ENCODE measurements at places on chromosomes 3 and 15. TPM values are rescaled to one million over a fixed set of nuclear protein-coding genes. Genes with fewer than 3 reads are reported as not detected.

The IL16 gene
- polyA plus RNA-seq = 5.2 TPM

The PSTPIP1 gene
- 1.0 TPM for polyA plus RNA-seq

The ERICH6 gene
- polyA plus RNA-seq = 0.78 TPM

The SMCO1 gene
- polyA plus RNA-seq = not detected

The CLDN18 gene
- 1.0 TPM for polyA plus RNA-seq

The PLSCR2 gene
- 1.7 TPM for polyA plus RNA-seq

The CELF6 gene
- polyA plus RNA-seq = 3.9 TPM

The HCN4 gene
- 1.2 TPM for polyA plus RNA-seq

The IQCF5 gene
- polyA plus RNA-seq = not detected

The PLS1 gene
- polyA plus RNA-seq = 28.2 TPM

The GCSAM gene
- polyA plus RNA-seq = 2.3 TPM

The GP9 gene
- 1.3 TPM for polyA plus RNA-seq

The TMEM45A gene
- 22.7 TPM for polyA plus RNA-seq

The GOLGA8J gene
- 1.7 TPM for polyA plus RNA-seq

The HDAC11 gene
- polyA plus RNA-seq = 22.3 TPM

The HOMER2 gene
- polyA plus RNA-seq = 28.0 TPM

The OR5K2 gene
- polyA plus RNA-seq = 0.79 TPM

The CILP gene
- 3.5 TPM for polyA plus RNA-seq

The ZIC4 gene
- not detected for polyA plus RNA-seq

The HDC gene
- 0.56 TPM for polyA plus RNA-seq

The ANKRD34C gene
- 0.08 TPM for polyA plus RNA-seq

The CFAP100 gene
- 0.84 TPM for polyA plus RNA-seq

The EPHA6 gene
- 0.74 TPM for polyA plus RNA-seq

The PRTG gene
- polyA plus RNA-seq = 11.8 TPM

The LEKR1 gene
- polyA plus RNA-seq = 2.2 TPM

The EFHB gene
- 4.3 TPM for polyA plus RNA-seq

The KNL1 gene
- 19.0 TPM for polyA plus RNA-seq

The DALRD3 gene
- polyA plus RNA-seq = 72.7 TPM

The ECE2 gene
- not detected for polyA plus RNA-seq

The C3orf52 gene
- 5.9 TPM for polyA plus RNA-seq

The CHL1 gene
- 17.1 TPM for polyA plus RNA-seq

The SERPINI2 gene
- 2.9 TPM for polyA plus RNA-seq

The TLR9 gene
- 0.27 TPM for polyA plus RNA-seq

The PPP2R3A gene
- 21.3 TPM for polyA plus RNA-seq

The HYAL1 gene
- polyA plus RNA-seq = 7.2 TPM

The GOLGA8Q gene
- polyA plus RNA-seq = 1.1 TPM

The SPPL2A gene
- 96.3 TPM for polyA plus RNA-seq

The PLA2G4E gene
- polyA plus RNA-seq = not detected

The UCN2 gene
- 0.26 TPM for polyA plus RNA-seq

The SYNPR gene
- polyA plus RNA-seq = 0.11 TPM

The CCR3 gene
- not detected for polyA plus RNA-seq

The SPSB4 gene
- polyA plus RNA-seq = 20.0 TPM

The POTEB3 gene
- polyA plus RNA-seq = not detected

The TPM1 gene
- polyA plus RNA-seq = 529 TPM

The STAB1 gene
- polyA plus RNA-seq = 45.5 TPM

The RASGRP1 gene
- 11.4 TPM for polyA plus RNA-seq

The SCN11A gene
- 1.0 TPM for polyA plus RNA-seq

The NDUFB4 gene
- polyA plus RNA-seq = 209 TPM

The COL6A5 gene
- 0.04 TPM for polyA plus RNA-seq

The UNC13C gene
- 10.0 TPM for polyA plus RNA-seq

The SCAMP5 gene
- 19.9 TPM for polyA plus RNA-seq
